ENCODE measurements at places on chromosomes 7 and 10.
A peak's percentile ranks its signal among the peaks of the same experiment; 100 is the strongest.

- no peak for DNase-seq
Observed at GRCh38 chr10:28463676-28464395, 69.1 kb upstream of the WAC start.

DNA sequence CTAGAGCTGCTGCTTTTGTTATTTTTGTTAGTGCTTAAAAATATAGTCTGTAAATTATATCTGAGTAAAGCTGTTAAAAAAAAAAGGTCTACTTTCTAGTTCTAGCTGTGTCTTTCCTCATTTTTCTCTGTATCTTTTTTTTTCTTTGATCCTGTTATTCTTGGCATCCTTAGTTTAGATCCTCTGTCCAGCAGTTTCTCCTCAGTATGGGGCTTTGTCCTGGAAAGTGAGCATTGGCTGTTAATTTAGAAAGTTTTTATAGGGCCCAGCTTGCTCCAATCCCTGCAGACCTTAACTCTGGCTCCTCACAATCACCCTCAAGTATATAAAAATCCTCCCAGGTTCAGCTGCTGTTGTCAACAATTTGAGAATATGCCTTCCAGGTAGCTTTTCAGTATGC lies 23.5 kb downstream of the DDX50 start:
- no peak for DNase-seq

- DNase-seq = no peak
Observed at GRCh38 chr10:57707300-57707658, 560.4 kb downstream of the IPMK start.

GRCh38 chr10:70348228-70348850 lies 34.1 kb downstream of the LRRC20 start:
- peak; percentile 42 for DNase-seq

- DNase-seq = no peak
Observed at GRCh38 chr10:132192076-132192975, 5.6 kb downstream of the DPYSL4 start.

DNA sequence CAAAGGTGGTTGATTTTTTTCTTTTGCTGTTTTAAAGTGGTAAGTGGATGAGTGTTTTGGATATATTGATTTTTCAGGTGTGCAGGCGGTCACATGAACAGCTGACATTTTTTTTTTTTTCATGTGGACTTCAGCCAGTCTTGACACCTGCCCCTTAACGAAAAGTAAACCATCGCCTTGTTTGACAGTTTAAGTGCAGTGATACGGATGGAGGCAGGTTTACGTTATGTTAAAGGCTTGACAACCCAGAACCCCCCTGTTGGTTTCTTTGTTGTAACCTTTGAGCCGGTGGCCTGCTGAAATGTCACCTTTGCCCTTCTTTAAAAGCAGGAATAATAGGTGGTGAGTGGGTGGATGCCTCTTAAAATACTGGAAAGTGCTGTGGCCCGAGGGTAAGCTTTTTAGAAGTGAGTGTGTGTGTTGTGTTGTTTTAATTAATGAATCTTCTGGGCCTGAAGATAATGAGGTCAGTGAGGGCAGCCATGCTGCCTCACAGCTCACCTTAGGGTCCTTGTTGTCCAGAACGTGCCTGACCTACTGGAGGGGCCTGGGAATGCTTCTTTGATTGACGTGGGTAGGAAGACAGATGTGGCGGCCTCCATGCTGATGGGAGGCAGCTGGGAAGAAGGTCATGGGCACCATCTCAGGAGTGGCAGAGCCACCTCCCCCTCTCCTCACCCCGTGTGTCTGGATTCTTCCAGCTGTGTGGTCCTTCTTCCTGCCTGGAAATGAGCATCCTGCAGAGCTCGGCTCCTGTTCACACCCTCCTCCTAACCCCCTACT lies 69.8 kb downstream of the TCF7L2 start:
- no peak for DNase-seq

DNA sequence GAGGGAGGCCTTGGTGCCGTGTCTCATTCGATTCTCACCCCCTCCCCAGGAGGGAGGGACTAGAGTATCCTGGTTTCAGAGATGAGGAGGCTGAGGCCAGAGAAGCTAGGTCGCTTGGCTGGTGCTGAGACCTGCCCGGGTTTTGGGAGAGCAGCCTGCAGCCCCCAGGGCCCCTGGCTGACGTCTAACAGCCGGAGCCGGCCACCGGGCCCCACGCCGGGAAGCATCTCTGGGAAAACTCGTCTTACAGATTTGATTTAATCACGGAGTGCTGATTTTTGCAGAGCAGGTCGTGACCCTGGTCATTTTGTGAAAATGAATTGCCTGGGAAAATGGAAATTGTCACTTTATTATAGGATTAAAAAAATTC lies 97.5 kb downstream of the MICALL2 start:
- DNase-seq = no peak

DNA sequence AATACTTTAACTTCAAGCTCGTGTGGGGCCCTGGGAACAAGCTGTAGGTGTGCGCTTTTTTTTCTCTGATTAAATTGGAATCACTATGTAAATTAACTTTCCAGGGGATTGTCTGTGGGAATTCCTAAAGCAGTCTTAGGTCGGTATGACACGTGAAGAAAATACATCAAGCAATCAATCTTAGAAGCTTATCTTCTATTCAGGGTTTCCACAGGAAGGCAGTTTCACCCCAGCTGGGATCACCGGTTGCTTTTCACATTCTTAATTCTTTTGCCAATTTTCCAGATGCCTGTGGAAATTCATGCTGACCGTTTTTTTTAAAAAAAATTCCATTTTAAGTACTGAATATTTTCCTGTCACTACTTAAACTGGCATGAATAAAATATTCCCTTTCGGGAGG lies 41.9 kb downstream of the CAMK1D start:
- DNase-seq = peak; percentile 28

GRCh38 chr10:69650589-69651261 lies 20.7 kb downstream of the FAM241B start:
- DNase-seq = peak; percentile 13

GRCh38 chr10:86117051-86117450 lies 249.5 kb downstream of the GRID1 start:
- DNase-seq = no peak

GRCh38 chr7:38781991-38782390 lies 127.0 kb downstream of the VPS41 start:
- DNase-seq = no peak

- peak; percentile 77 for DNase-seq
Observed at GRCh38 chr7:17564678-17565212, 266.3 kb downstream of the AHR start.

DNA sequence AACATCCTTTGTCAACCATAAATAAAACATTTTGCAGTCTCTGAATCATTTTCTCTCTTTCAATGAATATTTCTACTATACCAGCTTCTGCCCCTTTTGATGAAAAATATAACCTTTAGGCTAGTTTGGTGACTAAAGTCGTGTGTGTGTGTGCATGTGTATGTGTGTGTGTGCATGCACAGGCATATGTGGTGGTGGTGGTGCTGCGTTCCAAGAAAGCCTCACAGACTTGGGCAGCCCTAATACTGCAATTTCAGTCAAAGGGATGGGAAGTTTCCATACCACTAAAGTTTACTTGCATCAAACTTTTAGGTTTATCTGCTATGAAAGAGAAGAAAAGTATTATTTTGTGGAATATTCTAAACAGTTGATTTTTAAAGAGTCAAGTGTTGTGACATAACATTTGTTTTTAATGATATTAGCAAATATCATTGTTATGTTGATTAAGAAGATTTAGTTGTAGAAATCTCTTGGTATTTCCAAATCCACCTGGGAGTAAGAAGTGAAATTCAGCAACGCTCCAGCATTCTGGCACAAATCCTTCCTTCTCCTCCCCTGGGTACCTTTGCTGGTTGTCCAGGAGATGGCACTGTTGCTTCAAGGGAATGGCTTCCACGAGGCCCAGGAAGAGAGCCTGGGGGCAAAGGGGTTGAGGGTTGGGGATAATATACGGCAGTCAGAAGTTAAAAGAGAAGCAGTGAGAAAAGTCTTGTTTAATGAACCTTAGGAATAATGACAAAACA lies 41.5 kb downstream of the ASB4 start:
- DNase-seq = peak; percentile 55

DNA sequence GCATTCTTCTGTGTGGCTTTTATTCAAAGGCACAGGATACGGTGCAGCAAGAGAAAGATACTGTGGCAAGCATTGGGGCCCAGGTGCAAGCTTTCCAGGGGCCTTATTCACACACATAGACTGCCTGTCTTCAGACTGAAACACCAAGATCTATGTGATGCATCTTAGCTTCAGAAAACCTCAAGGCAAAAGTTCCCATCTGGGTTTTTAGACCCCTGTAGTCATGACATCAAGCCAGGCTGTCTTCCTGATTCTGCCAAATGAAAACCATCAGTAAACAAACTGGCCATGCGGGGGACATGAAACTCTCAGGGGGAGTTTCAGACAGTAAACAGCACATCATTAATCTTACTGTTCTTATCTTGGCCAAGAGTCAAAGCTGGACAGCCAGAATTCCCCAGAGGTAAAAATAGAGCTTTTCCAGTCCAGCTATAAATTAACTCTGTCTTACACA lies 9.8 kb downstream of the AGBL3 start:
- no peak for DNase-seq

DNA sequence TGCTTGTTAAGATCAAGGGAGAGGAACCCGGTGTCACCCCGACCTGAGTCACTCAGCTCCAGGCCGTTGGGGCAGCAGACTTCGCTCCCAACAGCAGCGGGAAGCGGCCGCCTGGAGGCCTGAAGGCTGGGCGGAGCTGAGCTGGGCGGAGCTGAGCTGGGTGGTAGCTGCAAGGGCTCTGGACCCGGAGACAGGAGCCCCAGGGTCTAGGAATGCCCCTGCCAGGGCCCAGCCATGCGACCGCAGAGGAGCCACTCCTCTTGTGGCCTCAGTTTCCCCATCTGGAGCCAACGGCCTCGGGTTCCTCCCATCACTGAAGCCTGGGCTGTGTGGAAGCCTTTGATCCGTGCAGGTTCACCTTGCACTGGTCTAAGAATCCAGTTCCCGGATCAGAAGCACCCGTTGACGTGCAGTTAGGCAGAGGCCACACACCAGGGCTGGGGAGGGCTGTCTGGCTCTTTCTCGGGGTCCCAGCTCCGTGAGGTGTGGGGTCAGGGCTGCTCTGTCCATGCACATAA lies 21.9 kb upstream of the DPYSL4 start:
- no peak for DNase-seq

DNA sequence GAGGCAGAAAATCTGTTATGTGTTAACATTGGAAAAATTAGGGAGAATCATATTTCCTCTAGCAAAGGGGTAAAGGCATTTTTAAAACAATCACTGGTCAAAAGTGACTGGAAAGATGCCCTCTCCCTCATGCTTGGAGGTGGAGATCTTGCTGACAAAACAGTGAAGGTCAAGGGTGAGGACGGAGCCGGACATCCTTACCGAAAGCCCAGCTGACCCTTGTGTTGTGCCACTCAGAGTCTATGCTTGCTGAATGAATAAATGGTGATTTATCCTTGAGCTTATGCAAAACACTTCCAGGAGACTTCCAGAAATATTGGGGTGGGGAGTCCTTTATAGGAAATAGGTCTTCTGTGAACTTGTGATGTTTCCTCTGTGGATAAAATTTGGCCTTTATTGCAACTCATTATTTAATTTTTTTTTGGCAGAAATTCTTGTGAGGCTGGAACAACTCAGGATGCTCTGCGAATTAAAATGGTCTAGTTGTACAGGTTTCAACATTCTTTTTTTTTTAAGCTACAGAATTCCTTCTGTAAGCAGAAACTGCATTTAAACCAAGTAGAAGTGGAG lies 28.3 kb upstream of the ELMO1 start:
- DNase-seq = no peak

DNA sequence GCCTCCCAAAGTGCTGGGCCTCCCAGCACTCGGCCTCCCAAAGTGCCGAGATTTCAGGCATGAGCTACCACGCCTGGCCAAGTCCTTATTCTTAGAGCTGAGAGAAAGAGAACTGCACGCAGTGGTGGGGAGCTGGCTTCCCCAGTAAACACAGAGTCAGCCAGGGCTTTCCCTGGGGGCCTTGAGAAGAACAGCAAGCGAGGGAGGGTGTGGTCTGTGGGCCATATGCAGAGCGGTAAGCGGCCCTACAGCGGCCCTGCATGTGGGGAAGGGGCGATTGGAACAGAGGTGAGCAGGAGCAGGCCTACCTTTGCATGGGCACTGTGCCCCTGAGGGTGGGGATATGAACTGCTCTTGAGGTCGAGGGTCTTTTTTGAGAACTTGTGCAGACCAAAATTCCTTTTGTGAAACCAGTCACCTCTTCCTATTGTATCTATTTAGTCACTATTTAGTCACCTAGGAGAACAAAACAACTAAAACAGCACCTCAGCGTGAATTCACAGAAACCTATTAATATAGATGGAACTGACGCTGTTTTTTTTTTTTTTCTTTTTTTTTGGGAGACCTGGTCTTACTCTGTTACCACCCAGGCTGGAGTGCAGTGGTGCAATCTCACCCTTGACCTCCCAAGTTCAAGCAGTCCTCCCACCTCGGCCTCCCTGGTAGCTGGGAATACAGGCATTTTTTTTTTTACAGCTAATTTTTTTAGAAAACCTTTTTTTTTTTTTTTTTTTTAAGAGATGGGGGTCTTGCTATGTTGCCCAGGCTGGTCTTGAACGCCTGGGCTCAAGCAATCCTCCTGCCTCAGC lies 36.9 kb upstream of the SH2D4B start:
- peak; percentile 51 for DNase-seq

GRCh38 chr7:84837405-84837804 lies 349.5 kb downstream of the SEMA3D start:
- no peak for DNase-seq

DNA sequence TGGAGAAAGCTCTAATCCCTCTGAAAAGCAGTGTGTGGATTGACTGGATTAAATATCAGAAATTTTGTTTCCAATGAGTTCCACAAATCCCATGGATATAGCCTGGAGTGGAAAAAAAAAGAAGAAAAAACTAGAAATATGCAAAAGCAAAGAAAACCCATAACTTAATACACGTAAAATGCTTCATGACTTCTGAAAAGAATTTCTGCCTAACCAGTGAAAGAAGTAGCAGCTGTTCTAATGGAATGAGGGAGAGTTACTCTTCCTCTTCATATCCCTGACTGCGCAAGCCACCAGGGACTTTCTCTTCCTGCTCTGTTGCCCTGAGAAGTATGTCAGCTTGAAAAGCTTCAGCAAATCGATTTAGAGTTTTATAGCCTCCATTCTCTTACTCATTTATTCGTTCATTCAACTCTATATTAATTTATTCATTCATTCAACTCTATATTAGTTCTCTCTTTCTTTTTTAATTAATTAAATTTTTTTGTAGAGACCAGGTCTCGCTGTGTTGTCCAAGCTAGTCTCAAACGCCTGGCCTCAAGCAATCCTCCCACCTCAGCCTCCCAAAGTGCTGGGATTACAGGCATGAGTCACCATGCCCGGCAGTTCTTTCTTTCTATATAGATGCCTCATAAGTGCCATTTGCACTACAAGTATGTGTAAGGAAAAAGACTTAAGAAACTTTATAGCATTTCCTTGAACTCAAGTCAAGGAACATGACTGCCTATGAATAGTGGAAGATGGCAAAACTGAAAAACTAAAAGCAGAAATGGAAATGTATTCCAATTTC lies 447.3 kb upstream of the NRP1 start:
- peak; percentile 35 for DNase-seq

All from fibroblast of skin of scalp (primary cell).